ENCODE measurements at places on chromosomes 6 and 20.

DNA sequence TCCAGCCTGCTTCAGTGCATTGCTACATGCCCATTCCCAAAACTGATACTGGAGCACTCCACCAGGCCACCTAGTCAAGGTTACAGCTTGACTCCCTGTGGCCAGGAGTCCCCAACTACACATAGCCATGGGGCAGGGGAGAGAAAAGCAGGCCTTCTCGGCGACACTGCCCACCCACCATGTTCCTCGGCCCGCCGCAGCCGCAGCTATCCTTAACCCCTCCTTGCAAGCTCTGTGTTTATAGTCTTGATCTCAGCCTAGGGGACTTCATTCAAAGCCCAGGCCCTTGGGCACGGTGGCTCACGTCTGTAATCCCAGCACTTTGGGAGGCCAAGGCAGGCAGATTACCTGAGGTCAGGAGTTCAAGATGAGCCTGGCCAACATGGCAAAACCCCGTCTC is 39.2 kb upstream of the FAM50B start:
- DNase-seq, result no peak

GRCh38 chr20:58239216-58239615 is 10.8 kb upstream of the ANKRD60 start:
- DNase-seq, result no peak

- DNase-seq, result no peak
These were observed 445 bp downstream of the RAB32 start for GRCh38 chr6:146543940-146544615.

DNA sequence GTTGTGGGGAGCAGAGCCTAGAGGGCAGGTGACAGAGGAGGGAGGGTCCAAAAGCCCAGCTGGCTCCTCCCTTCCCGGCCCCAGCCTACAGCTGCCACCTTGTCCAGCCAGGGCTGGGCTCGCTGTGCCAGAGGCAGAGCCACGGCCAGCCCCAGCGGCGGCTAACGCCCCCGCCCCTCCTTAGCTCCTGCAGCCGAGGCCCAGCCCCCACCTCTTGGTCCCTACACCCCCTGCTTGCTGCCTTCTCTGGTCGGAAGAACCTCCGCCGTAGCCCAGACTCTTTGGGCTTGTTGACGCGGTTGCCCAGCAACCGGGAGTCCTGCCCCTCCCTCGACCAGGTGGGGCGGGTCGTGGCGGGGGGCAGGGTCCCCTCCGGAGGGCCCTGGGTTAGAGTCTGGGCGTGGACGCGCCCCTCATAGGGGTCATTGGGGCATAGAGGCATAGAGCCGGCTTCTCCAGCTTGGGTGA is 521 bp upstream of the LKAAEAR1 start:
- DNase-seq, result no peak

GRCh38 chr6:7147051-7147671 is 39.4 kb downstream of the RREB1 start:
- no peak for DNase-seq

- no peak for DNase-seq
These were observed 324.3 kb downstream of the QKI start for GRCh38 chr6:163738725-163739407.

- no peak for DNase-seq
These were observed 3.9 kb downstream of the GTF2H5 start for GRCh38 chr6:158172001-158172400.

DNA sequence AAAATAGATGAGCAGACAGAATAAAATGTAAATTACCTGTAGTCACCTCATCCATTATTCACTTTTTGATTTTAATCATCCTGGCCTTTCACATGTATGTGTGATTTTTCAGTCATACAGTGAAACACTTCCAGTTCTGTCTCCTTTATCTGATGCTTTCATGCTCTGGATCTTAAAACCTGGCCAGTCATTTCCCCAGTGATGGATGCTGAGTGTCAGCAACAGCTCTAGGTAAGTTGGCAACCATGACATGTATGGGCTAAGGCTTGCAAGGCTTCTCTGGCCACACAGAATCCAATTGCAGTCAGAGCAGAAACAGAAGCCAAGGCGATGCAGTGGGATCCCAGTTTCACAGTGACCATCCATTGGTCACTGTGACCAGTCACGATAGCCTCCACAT is 35.8 kb downstream of the FBXO9 start:
- no peak for DNase-seq

DNA sequence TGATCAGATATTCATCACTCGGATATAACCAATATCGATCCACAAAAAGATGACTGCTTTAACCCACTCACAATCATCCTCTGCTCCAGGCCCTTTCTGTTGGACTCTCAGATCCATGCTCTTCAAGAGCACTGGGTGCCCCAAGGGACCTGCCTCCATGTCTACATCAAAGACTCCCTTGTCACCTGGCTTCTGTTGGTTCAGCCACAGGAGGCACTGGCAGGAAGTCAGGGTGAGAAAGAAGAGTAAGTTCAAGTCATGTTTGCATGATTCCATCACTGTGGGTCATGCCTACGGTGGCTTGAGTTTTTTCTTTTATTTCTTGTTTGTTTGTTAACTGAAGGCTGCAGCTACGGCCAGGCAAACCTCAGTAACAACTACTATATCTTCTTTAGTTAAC is 243.3 kb downstream of the ADGRG6 start:
- DNase-seq, result peak; percentile 6

DNA sequence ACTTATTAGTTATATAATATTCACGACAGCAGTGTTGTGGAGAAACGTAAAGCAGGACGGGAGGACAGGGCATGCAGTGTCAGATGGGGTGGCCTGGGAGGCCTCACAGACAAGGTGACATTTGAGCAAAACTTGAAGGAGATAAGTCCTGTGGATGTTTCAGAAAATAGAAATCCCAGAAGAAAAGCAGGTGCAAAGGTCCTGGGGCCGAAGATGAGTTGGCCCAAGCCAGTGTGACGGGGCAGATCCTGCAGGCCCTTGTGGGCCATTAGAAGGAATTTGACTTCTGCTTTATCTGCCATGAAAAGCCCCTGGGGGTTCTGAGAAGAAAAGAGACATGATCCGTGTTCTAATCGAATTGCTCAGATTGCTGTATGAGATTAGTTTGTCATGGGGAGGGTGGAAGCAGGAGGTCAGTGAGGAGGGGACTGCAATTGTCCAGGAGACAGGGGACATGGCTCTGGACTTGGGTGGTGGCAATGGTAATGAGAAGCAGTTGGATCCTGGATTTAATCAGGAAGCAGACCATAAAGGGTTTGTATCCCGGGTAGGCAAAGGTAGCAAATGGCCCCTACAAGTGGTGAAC is 437.4 kb upstream of the SULF2 start:
- DNase-seq, result no peak

DNA sequence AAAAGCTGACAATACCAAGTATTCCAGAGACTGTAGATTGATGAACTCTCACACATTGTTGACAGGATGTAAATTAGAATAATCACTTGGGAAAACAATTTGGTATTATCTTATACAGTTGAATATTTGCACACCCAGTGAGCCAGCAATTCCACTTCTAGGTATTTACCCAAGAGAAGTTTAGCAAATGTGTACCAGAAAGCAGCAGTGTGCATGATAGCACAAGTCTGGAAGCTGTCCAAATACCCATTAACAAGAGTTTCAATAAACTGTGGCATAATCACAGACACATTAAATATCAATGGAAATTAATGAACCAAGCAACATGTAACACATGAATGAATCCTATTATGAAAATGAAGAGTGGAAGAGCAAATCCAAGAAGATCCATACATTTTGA is 233.6 kb downstream of the TPBG start:
- no peak for DNase-seq

- DNase-seq, result no peak
These were observed 5.7 kb downstream of the EBF4 start for GRCh38 chr20:2698186-2698817.
